Liver (tissue), 10 donors: ENCODE measurements at places on chromosomes 5 and 9. TPM values are rescaled to one million over a fixed set of nuclear protein-coding genes. Genes with fewer than 3 reads are reported as not detected.

The PCDHB14 gene
- 0.42 TPM for total RNA-seq

The MYORG gene
- total RNA-seq = 19.0 TPM

The TAS2R1 gene
- not detected for total RNA-seq

The SLC1A1 gene
- 86.0 TPM for total RNA-seq

The GLRA1 gene
- not detected for total RNA-seq

The NR6A1 gene
- 2.8 TPM for total RNA-seq

The DNAI1 gene
- not detected for total RNA-seq

The FKBP15 gene
- total RNA-seq = 16.8 TPM

The SLC22A4 gene
- 42.2 TPM for total RNA-seq

The NPDC1 gene
- total RNA-seq = 2.7 TPM

The GPR21 gene
- 0.67 TPM for total RNA-seq

The MARCOL gene
- not detected for total RNA-seq

The TAF11L10 gene
- total RNA-seq = not detected

GRCh38 chr5:123456242-123456641 lies 33.0 kb upstream of the CEP120 start:
- no peak for DNase-seq

GRCh38 chr5:37799865-37800421 lies 39.9 kb downstream of the GDNF start:
- DNase-seq = no peak

DNA sequence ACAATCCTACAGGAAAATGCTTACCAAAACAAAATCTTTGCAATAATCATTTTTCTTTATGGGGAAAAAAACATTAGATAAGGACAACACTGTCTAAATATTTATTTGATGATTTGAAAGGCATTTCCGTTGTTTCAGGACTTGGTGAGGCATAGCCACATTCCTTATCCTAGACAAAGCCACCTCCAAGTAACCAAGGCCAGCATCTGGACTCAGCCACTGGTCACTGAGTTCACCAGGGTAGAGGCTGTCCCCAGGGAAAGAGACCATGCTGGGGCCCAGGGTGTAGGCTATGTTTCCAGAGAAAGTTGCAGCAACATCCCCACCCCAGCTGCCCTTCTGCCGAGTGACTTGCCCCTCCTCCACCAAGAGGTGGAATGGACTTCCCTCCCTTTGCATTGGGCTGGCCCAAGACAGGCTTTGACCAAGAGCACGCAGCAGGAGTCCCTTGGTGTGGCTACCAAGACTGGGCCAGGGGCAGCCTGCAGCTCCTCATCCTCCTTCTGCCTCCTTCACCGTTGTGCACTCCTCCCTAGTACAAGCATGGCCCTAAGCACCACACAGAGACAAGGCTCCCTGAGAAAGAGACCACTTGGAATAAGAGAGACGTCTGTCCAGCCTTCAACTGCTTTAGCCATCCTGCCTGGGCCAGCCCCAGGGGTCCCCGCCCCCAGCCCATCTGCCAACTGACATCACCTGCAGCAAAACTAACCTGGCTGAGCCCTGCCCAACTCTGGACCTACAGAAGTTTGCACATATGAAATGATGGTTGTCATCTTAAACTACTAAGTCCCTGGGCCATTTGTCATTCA lies 68.1 kb upstream of the SPIN1 start:
- no peak for DNase-seq

DNA sequence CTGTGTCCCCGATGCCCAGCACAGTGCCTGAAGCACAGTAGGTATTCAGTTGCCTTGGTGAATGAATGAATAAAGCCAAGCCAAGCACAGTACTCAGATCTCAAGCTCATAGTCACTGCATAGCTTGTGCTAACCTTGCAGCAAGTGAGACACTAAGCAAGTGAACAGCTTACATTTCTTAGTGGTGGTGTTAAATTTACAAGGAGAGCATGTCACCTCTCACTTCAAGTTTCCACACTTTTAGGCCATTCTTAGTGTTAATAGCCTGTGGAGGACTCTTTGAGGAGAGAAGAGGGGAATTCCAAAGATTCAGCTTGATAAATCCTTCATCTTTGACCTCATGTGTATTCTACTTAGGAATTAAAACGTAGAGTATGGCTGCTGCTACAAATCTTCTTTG lies 104.7 kb downstream of the C9orf152 start:
- DNase-seq = no peak

- DNase-seq = no peak
These were observed 20.5 kb upstream of the NDST1 start for GRCh38 chr5:150487199-150488061.

DNA sequence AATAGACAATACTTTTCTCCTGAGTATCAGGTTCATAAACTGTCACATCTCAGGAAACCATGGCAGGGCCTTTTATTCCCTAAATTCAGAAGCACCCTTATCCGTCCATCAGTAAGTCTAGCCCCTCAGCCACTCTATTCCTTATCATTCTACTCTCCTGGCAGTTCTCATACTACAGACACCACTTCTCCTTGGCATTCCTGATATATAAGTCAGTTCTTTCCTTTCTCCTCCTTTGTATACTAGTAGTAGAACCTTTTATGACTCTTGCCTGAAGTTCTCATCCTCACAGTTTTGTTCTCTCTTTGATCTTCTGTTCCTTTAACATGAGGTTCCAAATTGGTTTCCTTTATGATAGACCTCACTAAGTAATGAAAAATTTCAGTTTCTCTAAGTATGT lies 29.3 kb downstream of the GRAMD2B start:
- no peak for DNase-seq

- DNase-seq = no peak
These were observed 16.3 kb downstream of the AKNA start for GRCh38 chr9:114371343-114371944.

DNA sequence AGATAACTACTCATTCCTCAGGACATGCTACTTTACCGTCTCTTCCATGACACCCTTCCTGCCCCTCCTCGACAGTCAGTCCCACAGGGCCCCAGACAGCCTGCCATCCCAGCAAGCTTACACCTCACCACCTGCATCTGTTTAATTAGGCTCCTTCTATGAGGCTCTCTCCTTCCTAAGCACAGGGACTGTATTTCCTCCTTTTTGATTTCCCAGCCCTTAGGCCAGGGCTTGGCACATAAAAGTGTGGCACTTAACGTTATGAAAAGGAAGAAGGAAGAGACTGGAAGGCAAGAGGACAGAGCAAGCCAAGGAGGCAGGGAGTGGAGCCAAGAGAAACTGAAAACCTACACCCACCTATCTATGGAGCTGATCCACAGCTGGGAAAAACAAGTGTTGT lies 146.8 kb downstream of the SIL1 start:
- DNase-seq = no peak

DNA sequence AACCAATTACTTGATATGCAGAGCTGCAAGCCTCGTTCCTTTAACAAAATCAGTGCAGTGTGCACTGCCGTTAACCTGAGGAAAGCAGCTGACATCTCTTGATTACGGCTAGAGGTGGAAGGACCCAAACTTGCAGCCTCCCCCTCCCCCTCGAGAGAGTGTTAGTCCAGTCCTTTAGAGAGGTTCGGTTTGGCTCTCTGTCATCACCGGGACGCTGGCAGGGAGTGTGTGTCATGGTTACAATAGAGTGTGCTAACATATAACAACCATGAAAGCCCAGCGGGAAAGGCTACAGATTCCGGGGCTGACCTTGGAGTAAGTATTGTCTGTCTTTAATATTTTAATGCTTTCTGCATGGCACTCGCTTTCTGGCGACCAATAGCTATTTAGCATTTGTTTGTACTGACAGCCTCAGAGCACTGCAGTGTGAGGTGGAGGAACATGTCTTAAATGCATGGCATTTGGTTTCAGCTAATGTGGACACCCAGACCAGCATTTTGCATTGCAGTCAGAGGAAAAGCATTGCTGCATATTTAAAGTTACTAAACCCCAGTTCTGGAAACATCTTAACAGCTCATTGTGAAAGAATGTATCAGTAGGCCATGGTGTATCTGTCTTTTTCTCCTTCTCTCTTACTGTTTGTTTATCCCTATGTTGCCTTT lies 237.5 kb downstream of the CD180 start:
- peak; percentile 33 for DNase-seq

DNA sequence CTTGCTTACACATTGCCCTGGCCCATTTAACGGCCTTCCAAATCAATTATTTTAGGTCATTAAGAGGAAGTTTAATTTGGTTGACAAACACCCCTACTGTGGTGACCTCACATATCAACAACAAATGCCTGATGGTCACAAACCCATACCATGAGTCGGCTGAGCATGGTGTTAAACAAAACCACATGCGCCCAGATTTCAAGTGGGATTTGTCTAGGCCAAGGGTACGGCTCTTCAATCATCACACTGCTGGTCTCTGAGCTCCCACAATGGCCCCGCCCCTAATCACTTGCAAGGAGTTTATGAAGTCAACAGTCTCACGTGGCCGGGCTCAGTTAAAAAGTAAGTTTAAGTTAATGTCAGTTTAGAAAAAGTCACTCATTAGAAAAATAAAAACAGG lies 243.8 kb downstream of the CRB2 start:
- no peak for DNase-seq

DNA sequence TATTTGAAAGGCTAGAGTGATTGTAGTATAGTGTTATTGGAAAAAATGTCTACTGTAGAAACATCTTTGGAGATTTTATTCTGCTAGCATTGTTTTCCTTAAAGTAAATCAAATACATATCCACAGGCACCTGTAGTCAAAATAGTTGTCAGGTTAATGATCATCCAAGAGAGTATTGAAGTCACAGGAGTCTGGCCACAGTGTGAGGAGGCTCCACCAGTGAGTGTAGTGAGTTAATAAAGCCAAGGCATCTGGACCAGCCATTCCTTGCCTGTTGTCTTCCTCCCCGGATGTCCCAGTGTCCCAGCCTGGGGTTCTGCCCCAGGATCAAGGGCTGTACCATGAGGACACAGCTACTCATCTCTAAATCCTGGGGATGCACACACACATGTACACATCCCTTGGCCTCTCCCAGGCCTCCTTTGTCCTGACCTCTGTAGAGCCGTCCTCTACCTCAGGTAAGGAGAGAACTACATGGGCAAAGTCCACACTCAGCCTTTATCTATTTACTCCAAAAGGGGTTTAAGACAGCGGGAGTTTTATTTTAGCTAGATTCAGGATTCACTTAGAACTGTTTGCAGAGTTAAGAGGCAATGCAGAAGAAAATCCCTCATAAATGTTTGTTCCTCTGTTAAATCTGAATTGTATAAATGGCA lies 3.7 kb downstream of the PIK3R1 start:
- DNase-seq = no peak

DNA sequence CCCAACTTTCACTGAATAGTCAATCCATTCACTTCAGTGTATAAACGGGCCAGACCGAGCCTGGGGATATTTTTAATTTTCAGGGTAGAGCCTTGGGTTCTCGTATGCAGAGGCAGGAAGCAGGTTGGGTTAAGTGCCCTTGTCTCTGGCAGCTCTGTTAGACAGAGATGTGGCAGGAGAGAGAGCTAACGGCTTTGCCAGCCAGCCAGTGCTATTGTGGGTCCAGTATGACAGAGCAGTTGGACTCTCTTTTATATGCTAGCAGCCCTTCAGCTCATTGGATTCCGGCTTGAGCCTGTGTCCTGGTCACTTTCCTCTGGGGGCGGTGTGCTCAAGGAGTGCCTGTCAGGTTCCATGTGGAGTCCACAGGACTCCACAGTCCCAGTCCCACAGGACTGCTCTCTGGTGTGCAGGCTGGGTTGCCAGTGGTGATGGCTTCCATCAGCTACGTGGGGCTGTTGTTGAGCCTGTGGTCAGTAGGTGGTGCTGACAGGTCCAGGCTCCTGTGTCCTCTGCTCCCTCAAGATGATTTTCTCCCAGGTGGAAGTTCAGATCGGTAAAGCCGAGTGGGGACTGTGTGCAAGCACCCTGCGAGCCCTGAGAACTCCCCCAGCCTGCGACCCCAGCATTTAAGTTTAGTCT lies 14.3 kb downstream of the CLTA start:
- DNase-seq = no peak

DNA sequence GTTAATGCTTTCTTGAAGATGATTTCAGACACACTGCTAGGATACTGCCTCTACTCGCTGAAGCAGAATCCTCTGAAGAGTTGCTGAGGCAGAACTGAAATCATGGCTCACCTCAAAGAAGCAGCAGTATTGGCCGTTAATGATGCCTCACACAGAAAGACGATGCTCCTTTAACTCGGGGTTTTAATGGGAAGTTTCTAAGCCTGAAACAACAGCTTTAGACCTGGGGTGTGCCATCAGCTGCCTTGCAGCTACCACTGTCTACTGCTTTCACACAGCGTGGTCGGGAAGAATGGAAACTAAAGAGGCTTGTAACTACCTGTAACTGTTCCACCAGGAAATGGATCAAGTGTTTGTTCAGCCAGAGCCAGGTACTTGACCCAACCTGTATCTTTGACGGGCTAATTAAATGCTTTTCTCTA lies at the start of gene CTXN3:
Gene CTXN3, plus strand, starts transcription at position 65 of the 422 bp plus-strand sequence. CDS start 8,440 bp downstream, outside the sequence.
- no peak for DNase-seq

DNA sequence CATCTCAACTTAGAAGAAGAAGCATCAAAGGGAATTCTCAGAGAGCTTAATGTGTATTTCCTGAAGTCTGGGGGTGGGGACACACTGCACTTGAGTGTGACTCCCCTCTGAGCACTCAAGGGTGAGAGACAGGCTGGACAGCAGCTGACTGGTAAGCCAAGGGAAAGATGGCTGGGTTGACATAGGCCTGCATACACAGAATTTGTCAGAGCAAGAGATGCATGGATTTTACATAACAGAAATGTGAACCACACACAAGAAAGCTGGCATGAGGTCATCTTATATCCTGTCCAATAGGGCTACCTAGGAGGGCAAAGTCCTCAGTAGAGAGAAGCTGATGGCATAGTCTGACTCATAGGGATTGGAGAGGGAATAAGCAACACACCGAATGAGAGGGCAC lies 114.3 kb upstream of the EPB41L4A start:
- DNase-seq = no peak

DNA sequence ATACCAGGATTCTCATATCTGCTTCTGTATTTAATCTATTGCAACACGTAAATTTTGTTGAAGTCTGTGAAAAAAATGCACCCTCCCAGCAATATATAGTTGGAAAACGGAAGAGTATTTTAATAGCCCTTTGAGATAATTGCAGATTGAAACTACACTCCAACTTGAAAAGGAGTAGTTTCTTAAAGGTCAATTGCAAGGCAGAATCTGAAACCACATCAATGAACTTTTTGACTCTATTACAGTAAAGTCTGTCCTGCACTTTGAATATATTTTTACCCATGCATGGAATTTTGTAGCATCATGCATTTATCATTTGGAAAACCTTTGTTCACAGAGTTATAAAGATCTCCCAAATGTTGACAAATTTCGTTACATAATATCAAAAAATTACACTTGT lies 311.6 kb upstream of the NREP start:
- no peak for DNase-seq

DNA sequence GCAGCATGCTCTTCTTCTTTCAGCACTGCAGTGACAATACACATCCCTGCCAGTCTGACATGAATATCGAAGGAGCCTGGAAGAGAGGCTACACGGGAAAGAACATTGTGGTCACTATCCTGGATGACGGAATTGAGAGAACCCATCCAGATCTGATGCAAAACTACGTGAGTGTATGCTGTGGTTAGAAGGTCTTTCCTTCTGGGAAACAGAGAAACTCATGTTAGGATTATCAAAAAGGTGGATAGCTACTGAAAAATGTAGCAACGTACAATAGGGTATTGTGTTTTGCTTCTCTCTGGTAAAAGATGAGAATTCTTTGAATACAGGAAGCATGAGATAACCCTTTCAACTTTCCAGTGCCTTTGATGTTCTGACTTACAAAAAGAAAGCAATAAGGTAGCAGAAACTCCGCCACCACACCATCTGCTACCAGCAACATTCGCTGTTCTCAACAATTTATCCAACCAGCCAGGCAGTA lies 133.3 kb downstream of the PCSK5 start:
- no peak for DNase-seq

- DNase-seq = no peak
These were observed 160.5 kb downstream of the EPB41L4A start for GRCh38 chr5:112258571-112258970.

GRCh38 chr5:167769846-167770413 lies 521.5 kb upstream of the WWC1 start:
- DNase-seq = no peak
